ENCODE measurements at places on chromosomes 3 and 15.

DNA sequence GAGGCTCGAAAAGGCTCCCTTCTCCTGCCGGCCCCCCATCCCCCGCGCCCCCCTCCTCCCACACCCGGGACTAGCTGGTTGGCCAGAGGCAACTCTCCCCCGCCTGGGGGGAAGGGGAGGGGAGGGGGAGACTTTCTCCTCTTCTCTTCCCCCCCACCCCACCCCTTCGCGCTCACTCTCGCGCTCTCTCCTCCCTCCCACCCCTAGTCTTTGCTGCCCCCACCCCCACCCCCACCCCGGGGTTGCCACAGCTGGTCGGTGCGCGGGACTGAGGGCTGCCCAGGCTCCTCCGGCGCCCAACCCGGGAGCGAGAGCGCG lies 710 bp downstream of the MECOM start:
- no peak for DNase-seq

DNA sequence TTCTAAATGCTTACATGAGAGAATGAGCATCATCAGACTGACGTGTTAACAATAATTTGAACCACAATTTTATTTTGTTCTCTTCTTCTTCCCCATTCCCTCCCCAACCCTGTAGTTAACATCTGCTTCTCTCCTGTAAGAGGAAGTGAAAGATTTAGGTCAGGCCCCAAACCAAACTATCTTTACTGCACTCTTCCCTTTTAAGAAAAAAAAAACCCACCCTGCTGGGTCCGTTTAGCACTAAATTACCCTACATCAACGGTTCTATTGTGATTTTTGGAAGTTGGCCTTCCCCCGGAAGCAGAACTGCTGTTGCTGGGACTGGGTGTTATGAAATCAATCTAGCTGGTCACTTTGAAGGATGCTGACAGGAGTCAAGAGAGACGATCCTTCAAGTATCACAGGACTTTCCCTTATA lies 49.4 kb downstream of the NFKBIZ start:
- DNase-seq = no peak

DNA sequence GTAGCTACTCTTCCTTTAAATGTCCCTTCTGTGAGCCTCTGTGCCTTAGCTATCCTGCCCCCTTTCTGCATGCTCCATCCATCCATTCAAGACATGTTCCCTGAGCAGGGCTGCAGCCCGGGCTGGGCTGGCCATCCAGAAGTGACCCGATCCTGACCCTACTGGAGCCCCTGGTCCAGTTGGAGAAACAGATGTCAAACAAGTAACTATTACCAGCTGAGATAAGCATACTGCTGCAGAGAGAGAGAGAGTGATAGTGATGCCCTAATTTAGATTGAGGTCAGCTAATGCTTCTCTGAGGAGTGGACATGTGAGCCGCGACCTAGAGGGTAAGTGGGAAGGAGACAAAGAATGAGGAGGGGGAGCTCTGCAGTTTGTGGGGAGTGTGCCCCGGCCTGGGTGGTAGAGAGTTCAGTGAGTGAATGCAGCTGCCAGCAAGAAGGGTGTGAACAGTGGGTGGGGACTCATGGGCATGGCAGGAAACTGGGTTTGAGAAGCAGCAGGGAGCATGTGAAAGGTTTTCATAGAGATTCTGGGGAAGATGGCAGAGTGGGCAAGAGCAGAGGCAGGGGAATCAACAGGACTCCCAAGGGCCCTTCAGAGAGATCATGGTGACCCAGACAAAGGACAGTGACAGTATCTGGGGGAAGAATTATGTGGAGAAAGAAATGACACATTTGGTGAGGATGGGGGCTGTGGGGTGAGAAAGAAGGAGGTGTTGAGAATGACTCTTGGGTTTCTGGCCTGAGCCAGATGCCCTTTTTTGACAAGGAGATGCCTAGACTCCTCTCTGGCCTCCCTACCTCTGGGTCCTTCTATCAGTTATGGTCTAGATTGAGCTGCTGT lies 44.9 kb downstream of the CHCHD6 start:
- no peak for DNase-seq

DNA sequence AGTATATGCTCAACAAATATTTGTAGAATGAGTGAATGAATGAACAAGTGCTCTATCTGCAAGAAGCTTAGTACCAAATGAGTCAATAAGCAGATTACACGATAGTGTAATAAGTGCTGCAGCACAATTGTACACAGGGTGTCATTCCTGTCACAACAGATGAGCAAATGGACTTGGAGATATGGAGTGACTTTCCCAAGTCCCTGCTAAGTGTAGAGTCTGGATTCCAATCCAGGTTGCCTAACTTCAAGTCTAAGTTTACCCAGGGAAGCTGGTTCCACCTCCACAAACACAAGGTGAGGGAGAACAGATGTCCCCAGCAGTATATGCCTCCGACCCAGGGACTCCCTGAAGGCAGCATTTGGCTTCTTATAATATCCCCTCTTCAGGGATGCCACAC lies 77.7 kb upstream of the RAD18 start:
- DNase-seq = no peak

DNA sequence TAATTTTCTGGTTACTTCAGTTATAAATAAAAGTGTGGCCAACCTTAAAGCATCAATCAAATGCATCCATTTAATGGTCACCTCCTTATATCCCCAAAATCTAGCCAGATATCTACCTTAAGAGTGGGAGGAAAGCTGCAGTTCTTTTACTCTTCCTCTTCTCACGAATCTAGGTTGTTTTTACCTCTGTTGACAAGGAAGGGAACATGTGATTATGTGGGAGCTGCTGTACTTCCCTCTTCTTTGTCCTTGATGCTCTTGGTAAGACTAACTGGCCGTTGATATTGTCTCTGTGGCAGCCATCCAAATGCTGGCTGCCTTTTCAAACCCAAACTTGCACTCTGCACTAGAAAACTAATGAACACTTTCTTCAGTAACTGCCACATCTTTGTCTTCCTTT lies 275.3 kb upstream of the CADM2 start:
- DNase-seq = no peak

DNA sequence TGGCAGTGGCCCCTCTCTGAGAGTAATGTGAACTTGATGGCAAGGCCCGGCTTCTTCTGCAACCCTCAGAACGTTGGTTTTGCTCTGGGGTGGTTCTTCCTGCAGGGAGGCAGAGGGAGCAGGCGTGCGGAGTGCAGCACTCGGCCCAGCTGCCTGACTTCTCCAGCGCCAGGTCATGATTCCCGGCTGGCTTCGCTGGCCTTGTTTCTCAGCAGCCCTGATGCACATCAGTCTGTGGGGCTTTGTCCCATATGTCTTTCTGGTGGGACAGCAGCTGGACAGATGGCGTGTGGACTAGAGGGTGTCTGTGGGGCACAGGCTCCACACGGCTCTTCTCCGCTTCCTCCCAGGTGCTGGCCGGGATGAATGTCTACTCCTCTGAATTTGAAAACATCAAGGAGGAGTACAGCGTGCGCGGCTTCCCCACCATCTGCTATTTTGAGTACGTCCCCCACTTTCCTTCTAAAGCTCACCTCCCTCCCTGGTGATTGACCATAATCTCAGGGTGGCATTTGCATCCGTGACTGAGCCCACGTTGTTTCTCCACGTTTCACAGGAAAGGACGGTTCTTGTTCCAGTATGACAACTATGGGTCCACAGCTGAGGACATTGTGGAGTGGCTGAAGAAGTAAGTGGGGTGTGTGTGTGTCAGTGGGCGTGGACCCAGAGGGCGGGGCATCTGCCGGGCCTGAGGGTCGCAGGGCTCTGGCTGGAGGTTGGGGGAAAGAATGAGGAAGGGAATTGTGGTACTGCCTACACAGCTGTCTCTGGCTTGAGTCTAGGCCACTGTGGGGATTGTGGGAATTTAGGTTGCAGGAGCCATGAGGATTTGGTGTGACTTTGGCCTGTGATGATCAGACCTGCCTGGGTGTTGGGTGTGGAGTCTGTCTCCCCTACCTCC lies 57.1 kb downstream of the PDIA5 start:
- no peak for DNase-seq

- DNase-seq = no peak
These were observed 122.5 kb downstream of the TJP1 start for GRCh38 chr15:29699791-29700190.

GRCh38 chr3:29004885-29005599 lies 275.8 kb upstream of the RBMS3 start:
- DNase-seq = no peak

DNA sequence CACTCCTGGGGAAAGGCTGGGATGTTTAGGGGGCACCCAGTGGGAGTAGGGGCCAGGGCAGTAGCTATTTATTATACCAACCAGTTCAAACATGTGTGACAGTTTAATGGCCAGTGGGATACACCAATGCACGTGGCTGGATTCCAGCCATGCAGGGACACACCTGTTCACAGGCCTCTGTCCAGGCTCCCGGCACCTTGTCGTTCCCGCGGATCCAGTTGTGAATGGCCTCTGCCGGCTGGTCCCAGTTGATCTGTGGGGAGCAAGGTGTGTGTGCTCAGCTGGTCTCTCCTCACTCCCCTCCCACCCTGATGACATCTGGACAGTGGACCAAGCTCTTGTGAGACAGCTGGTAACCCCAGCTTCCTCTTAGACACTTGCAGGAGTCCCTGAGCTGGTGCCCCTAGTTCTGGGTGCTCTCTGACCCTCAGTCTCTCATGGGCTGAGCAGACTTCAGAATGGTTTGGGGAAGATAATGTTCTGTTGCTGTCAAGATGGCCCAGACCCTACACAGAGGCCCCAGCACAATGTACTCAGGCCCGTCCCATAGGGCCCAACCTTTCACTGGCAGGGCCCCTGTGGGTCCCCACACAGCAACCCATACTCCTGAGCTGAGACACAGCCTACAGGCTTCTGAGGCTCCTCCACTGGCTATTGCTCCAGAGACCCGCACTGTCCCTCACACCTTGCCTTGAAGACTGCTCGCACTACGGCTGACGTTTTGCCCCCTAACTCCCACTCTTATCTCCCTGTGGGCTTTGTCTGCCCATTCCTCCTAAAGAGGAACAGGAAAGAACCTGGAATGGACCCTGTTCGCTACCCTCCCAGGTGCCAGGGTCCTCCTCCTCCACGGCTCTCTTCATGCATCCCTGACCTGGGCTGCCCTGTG lies 25.8 kb downstream of the ALDH1L1 start:
- DNase-seq = no peak

DNA sequence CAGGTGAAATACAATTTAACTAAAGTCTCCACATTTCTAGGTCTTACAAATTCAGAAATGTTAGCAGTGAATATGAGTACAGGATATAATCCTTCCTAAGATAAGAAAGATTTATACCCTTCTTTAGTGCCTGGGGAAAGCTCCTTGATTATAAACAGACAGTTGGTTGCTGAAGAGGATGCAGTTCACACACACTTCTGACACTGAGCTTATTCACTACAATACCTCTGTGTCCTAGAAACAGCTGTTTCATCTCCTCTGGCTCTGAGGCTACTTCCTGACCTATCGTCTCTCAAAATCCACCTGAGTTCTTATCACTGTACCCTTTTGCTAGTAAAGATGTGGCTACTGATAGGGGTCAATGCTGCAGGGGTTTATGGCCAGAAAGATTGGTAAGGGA lies 57.1 kb downstream of the TP63 start:
- DNase-seq = no peak

GRCh38 chr3:8210882-8211341 lies 290.7 kb upstream of the LMCD1 start:
- DNase-seq = no peak

DNA sequence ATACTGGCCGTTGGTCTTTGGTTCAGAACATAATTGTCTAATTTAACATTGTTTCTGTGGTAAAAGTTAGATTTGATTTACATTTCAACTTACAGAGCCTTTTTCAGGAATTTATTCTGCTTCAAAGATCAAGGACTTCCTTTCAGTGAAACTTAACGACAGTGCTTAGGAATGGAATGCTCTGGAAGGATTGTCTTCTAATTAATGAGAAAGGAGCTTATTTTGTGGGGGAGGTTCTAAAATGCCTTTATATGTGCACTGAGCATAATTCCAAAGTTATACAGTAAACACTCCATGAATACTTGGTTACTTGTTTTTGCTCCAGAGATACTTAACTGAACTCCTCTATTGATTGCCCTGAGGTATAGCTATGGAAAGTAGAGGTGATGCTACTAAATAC lies 75.7 kb downstream of the CACNA1D start:
- DNase-seq = no peak

GRCh38 chr3:184172681-184173373 lies 1.8 kb upstream of the AP2M1 start:
- no peak for DNase-seq

DNA sequence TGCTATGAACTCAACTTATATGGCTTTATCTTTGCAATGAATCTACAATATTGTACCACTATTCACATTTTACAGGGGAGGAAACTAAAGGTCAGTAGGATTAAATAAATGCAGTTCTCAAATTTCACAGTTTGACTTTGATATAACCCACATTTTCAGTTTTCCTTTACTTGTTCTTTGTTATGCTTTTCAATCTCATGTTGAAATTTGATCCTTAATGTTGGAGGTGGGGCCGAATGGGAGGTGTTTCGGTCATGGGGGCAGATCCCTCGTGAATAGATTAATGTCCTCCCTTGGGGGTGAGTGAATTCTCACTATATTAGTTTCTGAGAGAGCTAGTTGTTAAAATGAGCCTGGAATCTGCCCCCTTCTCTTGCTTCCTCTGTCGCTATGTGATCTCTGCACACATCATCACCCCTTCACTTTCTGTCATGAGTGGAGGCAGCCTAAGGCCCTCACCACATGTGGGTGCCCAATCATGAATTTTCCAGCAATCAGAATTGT lies 44.7 kb downstream of the CD200 start:
- DNase-seq = no peak

DNA sequence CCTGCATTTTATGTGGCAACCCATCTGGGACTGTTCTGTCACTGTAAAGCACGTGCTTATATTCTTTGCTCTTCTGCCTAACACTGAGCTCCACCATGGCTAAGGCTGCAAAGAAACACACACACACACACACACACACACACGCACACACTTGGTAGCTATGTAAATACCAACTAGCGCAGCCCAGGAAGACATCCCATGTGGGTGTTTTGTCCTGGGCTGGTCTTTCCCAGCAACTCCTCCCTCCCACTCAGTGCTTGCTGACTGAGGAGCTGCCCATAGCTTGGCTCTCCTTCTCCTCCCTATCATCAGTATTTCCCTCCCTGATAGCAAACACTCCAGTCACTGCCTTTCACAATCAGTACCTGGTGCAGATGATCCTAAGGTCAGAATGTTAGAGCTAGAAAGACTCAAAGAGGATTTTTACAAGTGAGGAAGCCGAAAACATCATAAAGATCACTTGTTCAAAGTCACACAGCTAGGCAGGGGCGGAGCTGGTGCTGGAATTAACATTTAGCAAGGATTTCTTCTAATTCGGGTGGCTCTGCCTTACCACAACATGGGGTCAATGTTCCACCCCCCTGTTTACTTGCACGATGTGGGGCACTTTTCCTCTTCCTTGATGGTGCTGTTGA lies 377.1 kb upstream of the TBL1XR1 start:
- DNase-seq = no peak

DNA sequence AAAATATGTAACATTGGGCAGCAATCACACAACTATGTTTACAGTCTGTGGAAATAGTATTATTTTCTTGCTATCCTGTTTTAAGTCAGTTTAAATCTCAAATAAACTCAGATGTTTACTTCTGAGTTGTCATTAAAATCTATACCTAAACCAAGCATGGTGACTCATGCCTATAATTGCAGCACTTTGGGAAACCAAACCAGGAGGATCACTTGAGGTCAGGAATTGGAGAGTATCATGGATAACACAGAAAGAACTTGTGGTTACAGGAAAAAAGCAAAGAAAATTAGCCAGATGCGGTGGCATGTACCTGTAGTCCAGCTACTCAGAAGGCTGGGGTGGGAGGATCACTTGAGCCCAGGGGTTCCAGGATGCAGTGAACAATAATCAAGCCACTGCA lies 631.6 kb upstream of the EPHA6 start:
- no peak for DNase-seq

GRCh38 chr3:172726380-172726779 lies 15.5 kb upstream of the NCEH1 start:
- no peak for DNase-seq
